RWPE2 (cell line): ENCODE measurements at places on chromosomes 1 and 21.

GRCh38 chr1:51942281-51942680, 48.2 kb downstream of the RAB3B start:
- DNase-seq: no peak

- DNase-seq: no peak
These were observed 672.5 kb downstream of the KIF26B start for GRCh38 chr1:245827301-245827700.

DNA sequence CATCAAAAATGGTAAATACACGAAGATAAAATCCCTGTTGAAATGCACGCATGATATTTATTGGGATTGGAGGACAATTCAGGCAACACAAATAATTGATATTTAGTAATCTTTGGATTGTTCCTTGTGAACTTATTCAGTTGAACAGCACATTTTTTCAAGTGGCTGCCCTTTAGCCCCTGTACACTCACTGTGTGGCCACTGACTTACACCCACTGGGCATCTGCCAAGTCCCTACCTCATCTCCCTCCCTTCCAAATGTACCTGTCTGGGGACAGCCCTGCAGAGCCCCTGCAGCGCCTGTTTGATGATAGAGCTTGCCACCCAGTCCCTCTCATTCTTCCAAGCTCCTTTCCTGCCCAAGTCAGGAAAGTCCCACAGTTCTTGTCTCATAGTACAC, 154.3 kb downstream of the GLUL start:
- no peak for DNase-seq

GRCh38 chr1:3727042-3727824, 25.0 kb upstream of the CCDC27 start:
- no peak for DNase-seq

GRCh38 chr1:212700892-212701819, 1.5 kb upstream of the BATF3 start:
- DNase-seq: no peak

DNA sequence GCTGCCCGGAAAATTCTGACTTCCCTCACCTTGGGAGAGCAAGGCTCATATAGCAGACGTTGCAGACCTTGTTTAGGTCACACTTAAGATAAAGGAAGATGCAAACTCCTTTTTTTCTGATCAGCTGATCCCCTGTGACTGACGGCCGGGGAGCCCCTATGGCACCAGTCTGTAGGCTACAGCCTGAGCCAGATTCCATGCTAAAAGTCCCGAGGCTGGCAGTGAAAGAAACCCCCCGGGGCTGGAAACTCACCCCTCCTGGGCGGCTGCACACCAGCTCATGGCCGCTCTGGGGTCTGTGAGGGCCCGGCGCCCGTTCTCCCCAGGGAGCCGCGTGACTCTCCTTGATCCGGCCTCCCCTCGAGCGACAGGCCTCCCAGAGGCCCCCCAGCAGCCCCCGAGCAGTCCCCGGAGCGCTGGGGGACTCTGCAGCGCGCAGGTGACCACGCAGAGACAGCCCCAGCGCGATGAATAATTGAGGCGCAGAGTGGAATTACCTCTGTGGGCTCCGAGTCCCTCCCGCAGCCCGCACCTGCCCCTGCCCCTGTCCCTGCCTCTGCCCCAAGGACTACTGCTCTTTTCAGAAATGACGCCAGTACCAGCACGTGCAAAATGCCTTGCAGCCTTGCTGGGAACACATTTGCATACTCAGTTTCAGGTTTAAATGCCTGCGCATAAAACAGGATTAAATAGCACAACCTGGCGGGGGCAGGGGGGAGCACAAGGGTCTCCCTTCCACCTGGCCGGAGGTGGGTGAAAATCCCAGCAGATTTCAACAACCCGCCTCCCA, 62.6 kb upstream of the CLDN14 start:
- no peak for DNase-seq

- no peak for DNase-seq
These were observed 646 bp downstream of the MAPKAPK2 start for GRCh38 chr1:206685334-206685768.

- no peak for DNase-seq
These were observed 8.7 kb downstream of the CTXND2 start for GRCh38 chr1:150895618-150896017.

- no peak for DNase-seq
These were observed 610 bp downstream of the WDR26 start for GRCh38 chr1:224433701-224434672.

DNA sequence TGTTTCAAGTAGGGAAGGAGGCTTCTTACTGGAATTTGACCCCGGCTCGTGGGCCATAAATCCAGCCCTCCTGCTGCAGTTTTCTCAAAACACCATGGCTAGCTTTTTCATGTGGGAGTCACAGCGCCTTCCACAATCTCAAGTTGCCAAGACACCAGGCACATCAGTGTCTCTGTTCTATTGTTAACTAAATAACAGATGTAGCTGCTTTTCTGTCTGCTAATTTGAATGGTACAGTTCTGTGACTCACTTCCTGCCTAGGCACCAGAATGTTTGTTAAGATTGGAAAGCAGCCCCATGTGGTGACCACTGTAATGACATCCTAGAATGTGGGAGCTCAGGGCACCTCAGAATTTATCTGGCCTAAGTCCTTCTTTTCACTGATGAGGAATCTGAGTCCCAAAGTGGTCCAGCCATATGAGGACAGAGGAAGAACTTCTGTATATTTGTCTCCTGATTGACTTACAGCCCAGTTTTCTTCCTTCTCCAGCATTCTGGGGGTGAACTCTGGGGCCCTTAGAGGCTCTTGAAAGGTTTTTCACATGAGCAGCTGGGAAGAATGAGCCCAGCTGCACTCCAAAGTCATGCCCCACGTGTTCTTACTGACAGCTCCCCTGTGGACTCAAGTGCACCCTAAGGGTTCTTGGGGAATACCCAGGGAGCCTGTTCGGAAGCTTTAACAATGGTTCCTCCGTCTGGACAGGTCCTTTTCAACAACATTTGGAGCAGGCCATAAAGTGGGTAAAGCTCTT, 27.5 kb downstream of the TRIM45 start:
- no peak for DNase-seq

- DNase-seq: no peak
These were observed 269.6 kb downstream of the VAV3 start for GRCh38 chr1:107695341-107695740.

DNA sequence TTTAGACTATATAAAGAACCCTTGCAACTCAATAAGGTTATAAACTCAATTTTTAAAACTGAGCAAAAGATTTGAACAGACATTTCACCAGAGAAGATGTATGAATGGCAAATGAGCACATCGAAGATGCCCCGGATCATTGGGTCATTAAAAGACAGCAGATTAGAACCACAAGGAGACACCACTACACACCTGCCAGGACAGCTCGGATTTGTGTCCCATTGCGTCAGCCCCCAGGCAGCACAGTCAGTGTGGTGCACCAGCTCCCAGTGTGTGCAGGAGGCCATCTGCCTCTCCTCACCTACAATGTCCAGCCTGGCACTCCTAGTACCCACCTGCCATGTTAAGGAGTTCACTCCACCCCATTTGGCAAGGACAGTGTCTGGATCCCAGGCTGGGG, 61.1 kb upstream of the LRP8 start:
- DNase-seq: no peak

- DNase-seq: no peak
These were observed 4.4 kb downstream of the HAX1 start for GRCh38 chr1:154276797-154277196.

GRCh38 chr1:18631496-18632217, 1.0 kb downstream of the PAX7 start:
- no peak for DNase-seq

GRCh38 chr1:81254560-81254959, 546.2 kb upstream of the ADGRL2 start:
- DNase-seq: no peak
